ENCODE measurements at places on chromosomes 13 and 19.

GRCh38 chr19:16892436-16892835, 3.6 kb downstream of the F2RL3 start:
- no peak for DNase-seq

DNA sequence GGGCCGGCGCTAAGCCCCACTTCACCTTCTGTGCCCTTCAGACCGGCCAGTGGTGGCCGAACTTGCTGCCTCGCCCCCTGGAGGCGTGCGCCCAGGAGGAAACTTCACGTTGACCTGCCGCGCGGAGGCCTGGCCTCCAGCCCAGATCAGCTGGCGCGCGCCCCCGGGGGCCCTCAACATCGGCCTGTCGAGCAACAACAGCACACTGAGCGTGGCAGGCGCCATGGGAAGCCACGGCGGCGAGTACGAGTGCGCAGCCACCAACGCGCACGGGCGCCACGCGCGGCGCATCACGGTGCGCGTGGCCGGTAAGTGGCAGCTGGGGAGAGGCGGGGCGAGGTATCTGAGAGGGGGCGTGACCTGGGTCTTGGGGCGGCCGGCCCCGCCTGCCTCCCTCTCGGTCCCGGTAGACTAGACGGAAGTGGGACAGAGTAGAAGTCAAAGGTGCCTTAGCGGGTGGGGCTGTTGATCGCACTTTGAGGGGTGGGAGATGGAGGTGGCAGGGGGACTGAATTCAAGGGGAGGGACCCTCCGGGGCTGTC, 5.6 kb downstream of the ICAM5 start:
- DNase-seq, result no peak

- DNase-seq, result no peak
Measured at GRCh38 chr19:18202778-18203407, 949 bp downstream of the RAB3A start.

GRCh38 chr13:60417734-60418133, 20.7 kb downstream of the TDRD3 start:
- DNase-seq, result no peak

DNA sequence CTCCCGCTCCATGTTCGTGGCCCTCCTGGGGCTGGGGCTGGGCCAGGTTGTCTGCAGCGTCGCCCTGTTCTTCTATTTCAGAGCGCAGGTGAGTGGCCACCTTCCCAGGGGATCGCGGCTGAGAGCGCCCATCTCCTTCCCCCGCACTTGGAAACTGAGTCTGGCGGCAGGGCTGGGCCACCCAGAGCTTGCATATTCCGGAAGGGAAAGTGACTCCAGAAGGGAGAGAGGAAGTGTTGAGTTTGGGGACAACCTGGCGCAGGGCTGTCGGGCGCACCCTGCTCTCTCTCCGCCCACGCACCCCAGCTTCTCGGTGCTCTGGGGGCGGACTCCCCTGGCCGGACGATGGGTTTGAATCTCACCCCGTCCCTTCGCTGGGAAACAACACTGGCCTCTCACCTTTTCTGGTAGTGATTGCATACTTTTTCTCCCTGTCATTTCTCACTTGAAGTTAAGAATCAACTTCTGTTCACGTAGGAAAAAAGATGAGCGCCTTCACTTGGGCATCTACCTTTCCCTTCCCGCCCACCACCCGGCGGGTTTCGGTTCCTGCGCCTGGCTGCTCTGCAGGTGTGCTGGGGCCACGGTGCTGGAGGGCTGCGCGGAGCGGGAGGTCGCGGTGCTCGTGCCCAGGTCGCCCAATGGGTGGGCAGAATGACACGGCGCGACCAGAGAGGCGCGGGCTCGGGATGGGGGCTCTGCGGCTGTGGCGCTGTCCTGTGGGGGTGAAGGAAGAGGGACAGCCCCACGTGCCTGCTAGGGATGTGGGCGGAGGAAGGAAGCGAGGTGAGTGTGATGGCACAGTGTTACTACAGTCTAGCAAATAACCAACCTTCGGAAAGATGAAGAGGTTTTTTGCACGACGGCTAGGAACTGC, 721 bp downstream of the TNFSF11 start:
- no peak for DNase-seq

DNA sequence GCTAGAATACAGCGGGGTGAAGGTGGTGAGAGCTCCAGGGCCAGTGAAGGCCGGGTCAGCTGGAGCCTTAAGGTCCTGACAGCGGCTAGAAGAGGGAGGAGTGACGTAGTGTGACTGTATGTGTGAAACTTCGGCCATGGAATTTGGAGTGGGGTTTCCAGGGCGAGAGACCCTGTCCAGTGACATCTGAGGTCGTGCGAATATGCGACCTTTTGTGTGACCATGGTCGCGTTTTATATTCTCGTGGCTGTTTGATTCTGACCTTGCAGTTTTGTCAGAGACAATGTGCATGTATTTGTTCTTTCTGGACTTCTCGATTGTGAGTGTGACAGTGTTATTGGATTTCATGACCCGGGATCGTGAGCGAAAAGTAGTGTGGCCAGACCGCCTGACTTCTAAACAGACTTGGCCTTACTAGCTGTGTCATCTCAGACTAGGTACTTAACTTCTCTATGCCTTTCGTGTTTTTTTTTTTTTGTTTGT, 405 bp upstream of the ZNF569 start:
- no peak for DNase-seq

GRCh38 chr13:48804821-48805601, 151.3 kb downstream of the CYSLTR2 start:
- no peak for DNase-seq

DNA sequence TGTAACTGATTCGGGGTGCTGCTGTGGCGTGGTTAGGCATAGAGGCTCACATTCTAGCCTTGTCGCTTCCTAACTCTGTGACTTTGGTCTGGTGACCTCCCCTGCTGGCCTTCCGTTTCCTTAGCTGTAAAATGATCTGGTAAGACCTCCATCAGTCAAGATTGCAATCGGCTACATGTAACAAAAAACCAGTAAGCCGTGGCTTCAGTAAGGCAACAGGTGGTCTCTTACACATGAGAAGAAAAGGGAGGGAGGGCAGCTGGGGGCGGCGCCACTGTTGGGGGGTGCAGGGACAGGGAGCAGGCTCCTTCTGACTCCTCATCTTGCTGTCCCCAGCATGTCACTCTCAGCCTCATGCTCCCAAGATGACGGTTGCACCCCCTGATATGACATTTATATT, 148.0 kb downstream of the SIPA1L3 start:
- DNase-seq, result no peak

GRCh38 chr13:98313922-98314292, 136.8 kb upstream of the RNF113B start:
- DNase-seq, result no peak

- no peak for DNase-seq
Measured at GRCh38 chr13:66803013-66803807, 426.9 kb downstream of the PCDH9 start.

GRCh38 chr13:67296511-67296910, 66.4 kb upstream of the PCDH9 start:
- no peak for DNase-seq

DNA sequence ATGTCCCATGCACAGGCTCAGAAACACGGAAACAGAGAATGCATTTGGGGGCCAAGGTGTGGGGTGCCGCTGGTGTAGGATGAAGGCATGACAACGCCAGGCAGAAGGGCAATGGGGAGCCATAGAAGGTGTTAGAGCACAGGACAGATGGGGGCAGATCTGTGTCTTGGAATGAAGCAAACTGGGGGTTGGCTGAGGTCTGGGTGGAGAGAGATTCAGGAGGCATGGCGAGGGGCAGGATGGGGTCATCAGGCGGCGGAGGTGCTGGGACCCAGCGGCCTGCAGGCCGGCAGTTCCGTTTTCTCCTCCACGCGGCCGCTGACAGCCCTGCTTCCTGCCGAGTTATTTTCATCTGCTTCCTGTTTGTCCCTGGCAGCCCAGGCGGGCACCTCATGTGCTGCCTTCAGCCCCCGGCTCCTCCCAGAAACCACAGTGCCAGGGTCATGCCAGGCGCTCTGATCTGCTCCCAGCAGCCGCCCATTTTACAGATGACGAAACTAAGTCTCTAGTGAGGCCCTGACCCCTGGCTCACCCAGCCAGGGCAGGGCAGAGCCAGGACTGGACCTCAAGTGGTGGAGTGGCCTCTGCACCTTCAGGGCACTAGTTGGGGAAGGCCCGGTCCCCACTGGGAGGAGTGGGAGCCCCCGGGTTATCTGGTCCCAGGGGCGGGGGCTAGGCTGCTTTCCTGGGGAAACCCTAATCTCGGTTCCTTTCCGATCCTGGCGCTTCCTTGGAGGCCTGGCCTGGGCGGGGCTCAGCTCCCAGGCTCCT, 2.2 kb downstream of the ARHGAP45 start:
- no peak for DNase-seq

- no peak for DNase-seq
Measured at GRCh38 chr13:100176801-100177400, 88.0 kb downstream of the PCCA start.

GRCh38 chr19:35628264-35628564, 622 bp upstream of the RBM42 start:
- no peak for DNase-seq

DNA sequence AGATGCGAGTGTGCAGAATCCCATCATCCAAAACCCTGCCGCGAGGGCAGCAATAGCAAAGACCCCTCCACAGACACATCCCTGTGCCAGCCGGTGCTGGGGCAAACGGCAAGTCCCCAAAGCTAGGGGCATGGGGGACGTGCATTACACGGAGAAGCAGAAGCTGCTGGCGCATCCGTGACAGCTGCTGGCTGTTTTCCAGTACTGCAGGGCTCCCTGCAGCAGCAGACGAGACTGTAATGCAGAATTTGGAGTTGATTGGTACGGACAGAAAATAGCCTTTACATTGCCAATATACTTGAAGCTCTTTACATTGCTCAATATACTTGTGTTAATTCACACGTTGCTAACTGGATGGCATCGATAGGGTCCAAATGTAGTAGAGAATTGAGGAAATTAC, 77.2 kb upstream of the TMTC4 start:
- no peak for DNase-seq

- no peak for DNase-seq
Measured at GRCh38 chr13:67742478-67742877, 512.3 kb upstream of the PCDH9 start.

DNA sequence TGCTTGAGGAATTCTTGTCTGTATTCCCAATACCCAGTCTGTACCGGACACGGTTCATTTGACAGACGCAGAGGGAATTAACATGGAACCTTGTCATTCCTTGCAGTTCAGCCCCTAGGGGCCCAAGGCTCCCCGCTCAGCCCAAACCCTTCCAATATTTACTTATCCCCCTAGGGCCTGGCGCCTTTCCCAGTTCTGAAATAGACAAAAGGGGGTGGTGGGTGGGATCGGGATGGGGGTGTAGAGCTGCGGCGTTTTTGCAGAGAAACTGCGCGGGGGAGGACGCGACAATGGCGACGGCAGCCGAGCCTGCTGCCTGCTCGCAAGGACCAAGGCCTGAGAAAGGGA, 583 bp downstream of the AKAP8L start:
- DNase-seq, result peak; percentile 52

- DNase-seq, result no peak
Measured at GRCh38 chr19:13969897-13970296, 17.6 kb downstream of the DCAF15 start.

DNA sequence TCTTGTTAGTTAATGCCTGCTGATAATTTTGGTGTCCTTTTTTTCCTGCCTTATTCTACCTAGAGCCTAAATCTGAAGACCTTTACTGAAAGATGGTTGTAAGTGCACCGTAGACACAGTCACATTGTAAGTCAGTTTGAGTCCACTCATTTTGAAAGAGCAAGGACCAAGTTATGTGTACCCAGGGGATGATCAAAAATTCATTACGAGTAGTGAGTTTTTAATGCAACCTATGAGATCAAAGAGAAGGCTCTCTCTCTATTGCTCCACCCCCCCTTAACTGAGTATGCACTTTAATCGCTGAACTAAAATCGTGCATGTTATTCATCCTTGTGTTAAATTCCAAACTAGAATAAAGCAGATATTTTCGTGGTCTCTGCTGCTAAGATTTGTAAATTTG, 1.8 kb downstream of the RAP2A start:
- DNase-seq, result no peak

DNA sequence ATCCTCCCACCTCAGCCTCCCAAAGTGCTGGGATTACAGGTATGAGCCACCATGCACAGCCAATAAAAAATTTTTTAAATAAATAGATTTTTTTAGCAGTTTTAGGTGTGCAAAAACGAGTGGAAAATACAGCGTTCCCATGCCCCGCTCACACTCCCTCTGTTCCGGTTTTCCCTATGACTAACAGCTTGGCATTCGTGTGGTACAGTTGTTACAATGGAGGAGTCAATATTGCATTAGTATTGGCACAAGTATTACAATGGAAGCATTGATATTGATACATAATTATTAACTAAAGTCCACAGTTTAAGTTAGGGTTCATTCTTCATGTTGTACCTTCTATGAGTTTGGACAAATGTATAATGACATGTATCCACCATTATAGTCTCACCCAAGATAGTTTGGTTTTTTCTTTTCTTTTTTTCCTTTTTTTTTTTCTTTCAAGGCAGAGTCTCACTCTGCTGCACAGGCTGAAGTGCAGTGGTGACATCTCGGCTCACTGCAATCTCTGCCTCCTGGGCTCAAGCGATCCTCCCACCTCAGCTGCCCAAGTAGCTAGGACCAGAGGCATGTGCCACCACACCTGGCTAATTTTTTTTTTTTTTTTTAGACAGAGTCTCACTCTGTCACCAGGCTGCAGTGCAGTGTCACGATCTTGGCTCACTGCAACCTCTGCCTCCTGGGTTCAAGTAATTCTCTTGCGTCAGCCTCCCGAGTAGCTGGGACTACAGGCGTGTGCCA, 15.4 kb upstream of the RAB20 start:
- DNase-seq, result no peak

GRCh38 chr13:29849731-29850212, 645 bp downstream of the UBL3 start:
- peak; percentile 68 for DNase-seq

- no peak for DNase-seq
Measured at GRCh38 chr19:9342610-9343304, 18.8 kb downstream of the ZNF559 start.

GRCh38 chr19:19329126-19329525, 8.5 kb downstream of the MAU2 start:
- no peak for DNase-seq

GRCh38 chr13:44755872-44756271, 179.7 kb upstream of the TSC22D1 start:
- no peak for DNase-seq

- no peak for DNase-seq
Measured at GRCh38 chr19:16599655-16600346, 27.6 kb upstream of the SLC35E1 start.

- DNase-seq, result no peak
Measured at GRCh38 chr19:45793876-45794275, 1.2 kb upstream of the DMWD start.

DNA sequence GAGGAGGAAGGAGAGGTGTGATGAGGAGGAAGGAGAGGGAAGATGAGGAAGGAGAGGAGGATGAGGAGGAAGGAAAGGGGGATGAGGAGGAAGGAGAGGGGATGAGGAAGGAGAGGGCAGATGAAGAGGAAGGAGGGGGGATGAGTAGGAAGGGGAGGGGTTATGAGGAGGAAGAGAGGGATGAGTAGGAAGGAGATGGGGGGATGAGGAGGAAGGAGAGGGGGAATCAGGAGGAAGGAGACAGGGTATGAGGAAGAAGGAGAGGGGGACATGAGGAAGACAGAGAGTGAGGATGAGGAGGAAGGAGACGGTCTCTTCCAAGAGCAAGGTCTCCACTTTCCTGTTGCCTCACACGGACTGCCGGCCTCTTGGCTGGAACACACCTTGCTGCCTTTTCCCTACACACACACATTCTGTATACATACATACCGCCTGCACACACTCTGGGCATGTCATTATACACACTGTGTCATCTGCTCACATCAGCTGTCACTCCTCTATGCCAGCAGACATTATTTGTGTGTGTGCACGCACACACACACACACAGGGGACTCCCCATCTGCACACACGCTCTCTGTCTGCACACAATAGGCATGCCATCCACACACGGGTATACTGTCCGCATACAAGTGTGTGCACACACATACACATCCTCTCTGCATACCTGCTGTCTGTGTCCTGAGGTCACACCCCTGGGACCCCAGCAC, 11.1 kb upstream of the VSTM2B start:
- no peak for DNase-seq

Data from right hindlimb (tissue), 1 donor.